Islet precursor cell (in vitro differentiated cells): ENCODE measurements at places on chromosomes 1 and 21.

DNA sequence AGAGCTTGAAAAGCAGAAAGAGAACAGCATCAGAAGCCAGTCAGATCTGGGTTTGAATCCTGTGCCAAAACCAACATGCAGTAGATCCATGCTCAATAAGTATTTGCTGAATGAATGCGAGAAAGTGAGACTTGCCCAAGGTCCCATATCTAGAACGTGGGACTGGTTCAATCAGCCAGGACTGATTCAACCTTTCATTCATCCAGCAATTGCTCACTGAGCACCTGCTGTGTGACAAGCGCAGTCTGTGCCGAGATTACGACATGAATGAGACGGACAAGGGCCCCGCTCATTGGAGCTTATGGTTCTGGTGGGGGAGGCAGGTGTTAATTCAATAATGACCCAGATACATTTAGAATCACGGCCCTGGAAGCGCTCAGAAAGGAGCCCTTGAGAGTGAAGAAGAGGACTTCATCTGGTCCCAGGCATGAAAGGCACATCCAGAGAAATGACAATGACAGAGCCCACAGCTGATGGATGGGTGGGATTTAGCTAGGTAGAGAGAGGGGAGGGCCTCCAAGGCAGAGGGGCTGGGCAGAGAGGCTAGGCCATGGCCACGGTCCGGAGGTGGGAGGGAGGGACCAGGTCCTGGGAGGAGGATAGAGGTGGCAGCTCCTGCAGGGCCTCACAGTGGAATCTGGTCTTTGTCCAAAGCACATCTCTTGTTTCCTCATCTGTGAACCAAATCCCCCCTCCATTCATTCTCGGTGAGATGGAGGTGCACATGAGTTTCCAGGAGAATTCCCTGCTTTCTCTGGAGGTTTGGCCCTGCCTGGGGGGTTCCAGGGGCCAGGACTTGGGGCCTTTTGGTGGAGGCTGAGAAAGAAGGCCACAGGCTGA is 4.2 kb upstream of the FAM131C start:
- no peak for DNase-seq

- no peak for DNase-seq
Measured at GRCh38 chr1:218557731-218558130, 212.6 kb downstream of the TGFB2 start.

- DNase-seq, result no peak
Measured at GRCh38 chr21:36111238-36111637, 23.6 kb upstream of the CBR3 start.

- DNase-seq, result no peak
Measured at GRCh38 chr1:110492573-110492972, 26.4 kb downstream of the KCNA10 start.

- no peak for DNase-seq
Measured at GRCh38 chr1:45685308-45686014, 872 bp downstream of the GPBP1L1 start.

GRCh38 chr1:145979746-145980456 is 15.4 kb downstream of the POLR3GL start:
- DNase-seq, result no peak

DNA sequence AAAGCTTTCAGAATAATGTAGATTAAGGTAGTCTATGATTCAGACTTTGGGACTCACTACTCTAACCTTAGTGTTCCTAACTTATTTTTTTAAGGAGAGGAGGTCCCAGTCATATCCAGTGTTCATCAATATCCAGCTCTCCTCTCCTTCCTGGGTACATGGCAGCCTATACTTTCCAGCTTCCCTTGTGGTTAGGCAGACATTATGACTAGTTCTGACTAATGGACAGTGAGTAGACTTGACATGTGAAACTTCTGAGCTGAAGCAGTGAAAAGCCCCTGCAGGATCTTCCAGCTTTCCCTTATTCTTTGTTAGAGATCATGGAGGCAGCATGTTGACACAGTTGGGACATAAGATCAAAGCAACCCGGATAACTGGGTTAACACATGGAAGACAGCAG is 144.2 kb downstream of the PTPRU start:
- DNase-seq, result no peak

- DNase-seq, result no peak
Measured at GRCh38 chr1:62241371-62242131, 46.9 kb downstream of the L1TD1 start.

GRCh38 chr1:40313329-40313957 is 3.6 kb downstream of the COL9A2 start:
- DNase-seq, result no peak

DNA sequence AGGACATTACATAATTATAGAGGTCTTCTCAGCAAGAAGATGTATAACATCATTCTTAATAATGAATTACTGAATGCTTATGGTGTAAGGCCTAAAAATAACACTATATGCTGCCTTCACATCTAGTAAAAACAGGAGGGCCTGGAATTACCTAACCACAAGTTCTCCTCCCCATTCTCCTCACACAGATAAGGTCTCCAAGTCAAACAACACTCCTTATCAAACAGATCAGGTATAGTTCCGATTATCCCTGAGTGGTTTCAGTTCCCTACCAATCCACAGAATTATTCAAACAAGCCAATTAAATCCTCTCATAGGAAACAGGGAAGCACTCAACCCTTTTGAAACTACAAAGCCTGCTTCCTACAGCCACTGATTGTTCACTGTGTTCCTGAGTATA is 4.0 kb upstream of the AGBL4 start:
- no peak for DNase-seq

DNA sequence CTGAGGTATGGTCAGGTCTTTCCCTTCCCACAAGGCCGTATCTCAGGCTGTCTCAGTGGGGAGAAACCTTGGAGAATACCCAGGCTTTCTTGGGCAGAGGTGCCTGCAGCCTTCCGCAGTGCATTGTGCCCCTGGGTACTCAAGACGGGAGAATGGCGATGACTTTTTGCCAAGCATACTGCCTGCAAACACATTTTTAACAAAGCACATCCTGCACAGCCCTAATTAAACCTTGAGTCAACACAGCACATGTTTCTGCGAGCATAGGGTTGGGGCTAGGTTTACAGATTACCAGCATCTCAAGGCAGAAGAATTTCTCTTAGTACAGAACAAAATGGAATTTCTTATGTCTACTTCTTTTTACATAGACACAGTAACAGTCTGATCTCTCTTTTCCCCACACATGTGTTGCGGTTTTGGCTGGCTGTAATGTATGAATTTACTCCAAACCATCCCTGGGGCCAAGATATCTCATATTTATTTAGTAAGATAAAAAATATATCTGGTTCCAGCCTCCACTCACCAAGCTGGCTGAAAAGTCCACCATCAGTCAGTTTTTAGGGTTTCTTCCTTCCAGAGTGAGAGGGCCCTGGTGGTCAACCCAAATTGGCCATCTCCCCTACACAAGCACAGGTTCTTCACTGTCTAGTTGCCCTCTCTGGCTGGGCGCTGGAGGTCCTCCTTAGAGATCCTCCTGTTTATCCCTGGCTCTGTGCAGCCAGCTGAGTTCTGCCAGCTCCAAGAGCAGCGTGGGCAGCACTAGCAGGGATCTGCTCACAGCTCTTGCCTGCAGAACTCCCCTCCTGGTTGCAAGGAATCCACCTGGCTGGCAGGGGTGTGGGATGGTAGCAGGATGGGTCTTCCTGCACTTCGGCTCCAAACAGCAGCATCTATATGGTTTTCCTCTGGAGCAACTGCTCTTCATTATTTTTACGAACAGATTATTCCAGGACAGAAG is 2.6 kb downstream of the FAAH start:
- DNase-seq, result no peak

- DNase-seq, result no peak
Measured at GRCh38 chr1:228367798-228368791, 38.5 kb downstream of the TRIM11 start.

DNA sequence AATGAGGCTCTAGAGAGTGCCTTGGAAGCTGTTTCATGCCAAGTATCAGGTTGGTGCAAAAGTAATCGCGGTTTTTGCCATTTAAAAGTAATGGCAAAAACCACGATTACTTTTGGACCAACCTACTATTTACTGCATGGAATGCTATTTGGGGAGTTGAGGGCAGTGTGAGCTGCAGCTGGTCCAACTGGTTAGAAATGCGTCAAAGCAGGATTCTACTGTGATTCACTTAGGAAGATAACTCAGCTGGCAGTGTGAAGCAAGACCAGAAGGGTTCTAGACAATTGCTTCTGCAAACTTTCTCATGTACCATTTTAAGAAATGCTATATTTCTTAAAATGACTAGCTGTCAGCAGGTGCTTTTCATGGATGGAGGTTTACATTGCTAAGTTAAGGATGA is 21.2 kb upstream of the PLA2G2C start:
- DNase-seq, result no peak

DNA sequence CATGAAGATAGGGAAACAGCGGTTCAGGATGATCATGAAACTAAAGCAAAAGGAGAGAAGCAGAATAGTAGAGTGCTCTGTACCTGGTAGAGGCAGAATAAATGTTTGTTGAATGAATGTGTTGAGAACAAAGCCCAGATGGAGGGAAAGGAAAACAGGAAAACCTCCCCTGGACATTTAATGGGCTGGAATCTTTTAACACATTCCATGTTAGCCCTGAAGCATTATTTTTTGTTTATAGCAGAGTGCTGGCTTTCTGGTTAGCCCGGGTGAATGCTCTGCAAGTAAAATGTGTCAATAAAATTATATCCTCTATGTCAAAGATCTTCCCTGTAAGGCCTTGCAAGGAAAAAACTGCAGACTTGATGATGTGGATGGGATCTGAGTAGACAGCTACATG is 60.2 kb downstream of the ABCA4 start:
- no peak for DNase-seq

GRCh38 chr1:153613406-153613805 is 469 bp upstream of the S100A16 start:
- no peak for DNase-seq

- no peak for DNase-seq
Measured at GRCh38 chr1:8858888-8859706, 19.4 kb downstream of the ENO1 start.

DNA sequence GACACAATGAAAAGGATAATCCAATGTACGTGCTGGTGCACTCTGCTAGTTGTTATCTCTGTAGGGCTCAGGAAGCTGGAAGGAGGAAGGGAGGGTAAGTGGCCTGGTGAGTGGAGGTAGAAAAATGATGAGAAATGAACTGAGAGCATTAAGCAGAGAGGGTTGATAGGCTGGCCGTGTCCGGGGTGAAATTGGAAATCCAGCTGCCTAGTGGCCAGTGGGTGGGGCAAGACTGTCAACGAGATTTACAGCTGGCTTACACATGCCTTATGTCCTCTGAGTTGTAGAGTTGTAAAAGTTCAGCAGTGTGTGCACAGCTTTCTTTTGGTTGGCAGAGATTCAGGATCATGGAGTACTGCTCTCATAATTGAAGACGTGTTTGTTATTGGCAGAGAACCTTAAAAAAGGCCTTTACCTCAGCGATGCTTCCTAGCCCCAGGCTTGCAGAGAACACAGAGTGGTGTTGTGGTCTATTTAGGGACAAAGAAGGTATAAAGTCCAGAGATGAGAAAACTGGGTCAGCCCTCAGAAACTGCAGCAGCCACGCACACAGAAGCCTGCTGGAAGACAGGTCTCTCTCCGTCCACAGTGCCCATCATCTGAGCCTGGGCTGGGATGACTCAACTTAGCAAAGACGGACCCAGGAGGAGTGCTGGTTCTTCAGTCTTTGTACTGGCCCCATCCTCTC is 132.4 kb downstream of the EDEM3 start:
- DNase-seq, result no peak

DNA sequence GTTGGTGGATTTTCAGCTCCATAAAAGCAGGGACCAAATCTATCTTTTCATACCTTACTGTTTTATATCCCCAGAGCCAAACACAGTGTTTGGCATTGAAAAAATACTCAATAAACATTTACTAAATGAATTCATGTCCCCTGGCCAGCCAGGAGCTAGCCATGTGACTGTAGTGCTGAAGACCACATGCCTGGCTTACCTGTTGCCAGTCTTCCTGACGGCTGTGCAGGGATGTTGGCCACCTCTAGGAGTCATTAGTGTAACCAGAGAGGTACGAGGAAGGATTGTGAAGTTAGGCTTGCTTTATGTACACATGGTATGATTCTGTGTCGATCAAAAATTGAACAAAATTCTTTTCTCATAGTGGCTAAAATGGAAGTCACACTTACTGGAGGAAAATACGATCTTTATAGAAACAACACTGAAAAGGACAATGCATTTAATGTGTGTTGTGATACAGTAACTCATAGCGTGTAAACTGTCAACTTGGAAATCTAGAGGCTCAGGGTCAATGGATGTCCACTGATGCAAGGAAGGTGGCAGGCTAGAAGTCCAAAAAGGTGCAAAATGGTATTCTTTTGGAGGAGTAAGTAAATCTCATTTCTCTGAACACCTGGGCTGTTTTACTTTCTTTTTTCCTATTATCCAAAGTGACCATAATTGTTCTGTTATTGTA is 60.9 kb downstream of the FGGY start:
- no peak for DNase-seq

DNA sequence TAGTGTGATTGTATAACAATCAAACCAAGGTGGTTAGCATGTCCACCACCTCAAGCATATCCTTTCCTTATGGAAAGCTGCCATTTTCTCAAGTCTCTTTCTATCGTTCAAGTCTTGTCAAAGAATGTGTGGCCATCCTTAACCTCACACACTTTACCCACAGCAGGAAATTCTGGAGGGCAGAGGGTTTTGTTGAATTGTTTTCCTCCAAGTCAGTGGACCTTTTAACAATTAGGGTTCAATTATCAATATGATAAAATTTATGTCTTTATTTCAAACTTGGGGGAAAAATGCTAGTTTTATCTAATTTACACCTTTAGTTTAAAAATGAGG is 14.2 kb upstream of the PTPRC start:
- no peak for DNase-seq

GRCh38 chr1:15574741-15575140 is 10.1 kb downstream of the AGMAT start:
- no peak for DNase-seq

GRCh38 chr1:152745289-152745704 is 12.5 kb upstream of the KPRP start:
- DNase-seq, result no peak

DNA sequence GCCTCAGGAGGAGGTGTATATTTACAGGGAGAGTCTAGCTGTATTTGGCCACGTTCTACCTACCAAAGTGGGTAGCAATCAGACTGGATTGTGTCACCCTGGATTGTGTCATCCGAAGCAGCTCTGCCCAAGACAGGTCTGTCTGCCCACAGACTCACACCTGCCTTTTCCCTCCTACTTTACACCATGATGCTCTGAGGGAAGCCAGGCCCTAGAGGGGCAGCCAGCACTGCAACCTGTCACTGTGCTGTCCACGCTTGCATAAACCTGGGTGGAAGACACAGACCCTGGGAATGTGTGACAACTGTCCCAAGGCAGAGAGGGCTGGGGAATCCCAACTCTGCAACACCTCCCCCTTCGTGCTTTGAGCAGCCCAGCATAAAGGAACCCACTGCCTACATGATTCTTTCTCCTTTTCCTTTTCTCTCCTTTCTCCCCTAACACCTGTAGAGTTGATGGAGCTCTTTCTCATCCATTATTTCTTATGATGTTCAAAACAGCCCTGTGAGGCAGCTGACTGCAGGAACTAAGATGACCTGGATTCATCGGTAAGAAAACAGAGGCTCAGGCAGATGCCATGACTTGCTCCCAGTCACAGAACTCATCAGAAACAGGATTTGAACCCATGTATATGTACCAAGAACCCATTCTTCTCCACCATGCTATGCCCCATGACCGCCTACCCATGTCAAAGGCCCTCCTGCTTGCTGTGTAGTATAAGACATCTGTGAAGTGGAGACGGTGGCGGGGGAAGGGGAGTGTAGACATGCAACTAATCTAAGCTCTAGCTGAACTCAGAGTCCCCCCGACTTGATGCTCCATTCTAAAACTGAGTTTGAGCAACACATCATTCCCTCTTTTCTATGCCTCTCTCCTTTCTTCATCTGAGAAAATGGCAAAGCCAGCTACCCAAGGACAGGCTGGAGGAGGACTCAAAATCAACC is 55.9 kb downstream of the ITPKB start:
- DNase-seq, result peak; percentile 52

GRCh38 chr1:15958111-15958510 is 17.8 kb downstream of the ZBTB17 start:
- no peak for DNase-seq
